ENCODE measurements at places on chromosomes 12 and 14.

DNA sequence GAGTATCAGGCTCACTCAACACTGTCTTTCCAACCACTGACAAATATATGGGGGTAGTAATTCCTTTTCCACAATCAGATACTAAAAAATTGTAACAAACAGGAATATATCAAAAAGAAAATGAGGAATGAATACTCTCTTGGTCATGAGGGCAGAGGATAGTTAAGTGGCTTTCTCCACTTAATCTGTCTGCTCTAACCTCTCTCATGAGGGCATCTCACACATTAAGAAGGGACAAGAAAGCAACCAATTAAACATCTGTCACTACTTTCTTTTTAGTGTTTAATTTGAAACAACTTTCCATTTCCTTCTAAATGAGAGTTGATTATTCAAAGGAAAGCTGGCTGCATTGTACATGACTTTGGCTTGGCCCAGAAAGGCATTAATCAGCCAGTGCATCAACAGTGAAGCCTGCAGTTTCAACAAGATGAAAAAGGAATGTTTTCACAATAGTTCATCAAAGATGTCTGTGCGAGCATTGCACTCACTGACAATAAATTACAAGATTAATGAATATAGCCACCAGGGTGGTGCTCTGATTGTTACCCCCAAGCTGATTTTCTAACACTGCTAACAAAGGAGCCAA lies 142.0 kb downstream of the SEC23A start:
- DNase-seq = no peak

DNA sequence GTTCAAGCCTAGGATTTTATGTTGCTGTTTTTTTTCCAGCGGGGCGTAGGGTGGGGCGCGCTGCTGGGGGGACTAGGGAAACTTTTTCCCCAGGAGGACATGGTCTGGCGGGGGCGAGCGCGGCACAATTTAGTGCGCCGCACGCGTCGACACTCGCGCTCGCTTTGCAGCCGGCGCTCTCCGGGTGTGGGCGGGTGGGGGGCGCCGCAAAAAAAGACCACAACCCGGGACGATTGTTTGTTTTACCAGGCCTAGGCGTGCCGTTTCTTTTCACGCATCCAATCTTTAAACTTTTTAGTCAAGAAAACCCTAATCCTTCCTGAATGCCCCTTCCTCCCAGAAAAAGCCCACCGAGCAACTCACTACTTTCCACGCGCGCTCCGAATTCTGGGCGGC lies 865 bp upstream of the ZFP36L1 start:
- peak; percentile 78 for DNase-seq

GRCh38 chr14:101115652-101116051 lies 212.1 kb upstream of the RTL1 start:
- no peak for DNase-seq

GRCh38 chr12:78725951-78726580 lies 138.5 kb upstream of the SYT1 start:
- no peak for DNase-seq

- no peak for DNase-seq
These were observed 1.7 kb downstream of the LARP4 start for GRCh38 chr12:50402264-50403000.

GRCh38 chr12:81005606-81006005 lies 67.9 kb upstream of the LIN7A start:
- DNase-seq = no peak

DNA sequence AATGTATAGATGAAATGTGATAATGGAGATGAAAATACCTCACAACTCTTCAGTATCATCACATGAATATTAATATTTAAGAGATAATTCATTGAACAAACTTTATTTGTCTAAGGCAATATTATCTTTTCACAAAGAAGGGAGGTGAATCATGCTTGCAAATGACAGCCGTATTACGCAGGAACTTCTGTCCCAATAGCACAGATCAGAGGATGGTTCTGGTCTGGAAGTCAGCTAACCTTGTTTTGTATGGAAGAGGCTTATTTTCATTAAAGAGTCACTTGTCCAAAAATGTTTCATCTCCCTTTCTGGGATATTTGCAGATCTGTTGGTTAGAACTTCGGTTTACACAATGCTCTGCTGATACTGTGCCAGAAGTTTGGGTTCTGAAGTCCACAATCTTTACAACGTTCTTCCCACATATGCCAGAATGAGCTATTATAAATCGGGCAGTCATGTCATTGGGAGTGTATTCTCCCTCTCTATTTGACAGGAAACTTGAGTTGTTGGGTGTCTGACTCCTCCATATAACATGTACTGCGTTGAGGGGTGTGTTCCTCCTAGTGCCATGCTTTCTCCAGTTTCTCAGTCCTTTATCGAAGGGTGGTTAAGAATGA lies 29.8 kb downstream of the YY1 start:
- no peak for DNase-seq

DNA sequence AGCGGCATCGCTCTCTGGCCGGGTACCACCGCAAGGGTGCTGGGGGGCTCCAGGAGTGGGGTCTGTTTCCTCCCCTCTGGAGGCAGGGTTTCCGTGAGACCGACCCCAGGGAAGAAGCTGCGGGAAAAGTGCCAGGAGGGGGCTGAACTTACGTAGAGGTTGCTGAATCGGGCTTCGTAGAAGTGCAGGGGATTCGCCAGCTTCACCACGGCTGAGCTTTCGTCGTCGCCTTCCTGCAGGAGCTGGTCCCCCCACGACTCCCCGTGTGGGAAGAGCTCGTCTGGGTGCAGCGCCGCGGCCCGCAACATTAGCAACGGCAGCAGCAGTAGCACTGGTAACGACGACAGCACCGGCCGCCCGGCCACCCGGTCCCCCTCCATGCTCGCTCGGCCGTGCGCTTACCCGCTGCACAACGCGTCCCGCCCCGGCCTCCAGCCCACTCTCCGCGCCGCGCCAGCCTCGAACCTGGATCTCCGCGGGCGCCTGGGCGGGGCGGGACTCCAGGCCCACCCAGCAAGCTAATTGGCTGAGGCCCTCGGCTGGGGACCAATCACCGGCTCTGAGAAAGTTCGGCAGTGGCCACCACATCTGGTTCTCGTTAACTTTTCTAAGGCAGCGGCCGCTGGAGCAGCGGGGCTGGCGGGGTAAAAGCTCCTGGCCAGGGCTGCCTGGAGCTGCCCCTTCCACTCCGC lies at the start of gene NID2:
NID2 (minus strand) TSS at position 445 of the 692 bp plus-strand sequence; CDS start at position 380, 65 bp downstream.
- DNase-seq = peak; percentile 94

DNA sequence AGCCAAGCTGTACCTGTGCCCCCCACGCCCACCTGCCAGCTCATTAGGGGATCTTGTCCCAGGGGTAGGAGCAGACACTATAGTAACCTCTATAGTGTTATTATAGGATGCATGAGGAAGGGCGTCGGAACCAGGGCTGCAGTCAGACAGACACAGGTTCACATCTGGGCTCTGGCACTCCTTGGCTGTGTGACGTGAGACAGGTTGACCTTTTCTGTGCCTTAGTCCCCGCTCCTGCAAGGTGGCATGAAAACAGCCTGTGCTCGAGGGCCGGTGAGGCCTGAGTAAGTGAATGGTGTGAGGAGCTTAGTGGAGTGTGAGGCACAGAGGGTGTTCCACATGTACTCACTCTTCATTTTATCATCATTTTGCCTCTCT lies 19.0 kb downstream of the ASB2 start:
- no peak for DNase-seq

GRCh38 chr14:103773521-103773920 lies 57.9 kb downstream of the ZFYVE21 start:
- no peak for DNase-seq
